ENCODE measurements at places on chromosomes 16 and 17. TPM values are rescaled to one million over a fixed set of nuclear protein-coding genes. Genes with fewer than 3 reads are reported as not detected.
A peak's percentile ranks its signal among the peaks of the same experiment; 100 is the strongest.

KREMEN2 gene
- not detected for total RNA-seq

- DNase-seq: no peak
These were observed 38.7 kb downstream of the ZFPM1 start for GRCh38 chr16:88491560-88492310.

TAT gene
- not detected for total RNA-seq

DNA sequence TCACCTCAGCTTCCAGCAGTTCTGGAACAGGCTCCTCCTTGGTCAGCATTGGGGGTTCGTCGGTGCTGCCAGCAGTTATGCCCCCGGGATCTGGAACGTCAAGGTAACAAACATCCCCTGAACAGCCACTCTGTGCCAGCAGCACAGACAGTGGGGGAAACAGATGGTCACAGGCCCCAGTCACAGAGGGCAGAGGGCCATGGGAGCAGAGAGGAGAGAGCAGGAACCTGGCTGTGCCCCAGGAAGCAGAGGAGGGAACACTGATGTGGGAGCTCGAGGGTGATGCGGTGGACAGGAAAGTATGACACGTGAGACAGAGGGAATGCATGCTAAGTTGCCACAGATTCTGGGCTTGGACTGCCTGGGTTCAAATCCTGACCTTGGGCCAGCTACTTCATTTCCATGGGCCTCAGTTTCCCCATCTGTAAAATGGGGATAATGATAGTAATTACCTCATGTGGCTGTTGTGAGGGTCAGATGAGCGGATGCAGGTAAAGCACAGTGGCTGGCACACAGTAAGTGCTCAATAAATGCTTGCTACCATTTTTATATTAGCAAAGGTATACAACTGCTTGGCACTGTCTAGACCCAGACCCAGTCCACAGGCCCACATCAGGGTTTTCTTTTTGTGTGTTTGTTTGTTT is 4.9 kb downstream of the BCL7C start:
- DNase-seq: peak; percentile 96

DNA sequence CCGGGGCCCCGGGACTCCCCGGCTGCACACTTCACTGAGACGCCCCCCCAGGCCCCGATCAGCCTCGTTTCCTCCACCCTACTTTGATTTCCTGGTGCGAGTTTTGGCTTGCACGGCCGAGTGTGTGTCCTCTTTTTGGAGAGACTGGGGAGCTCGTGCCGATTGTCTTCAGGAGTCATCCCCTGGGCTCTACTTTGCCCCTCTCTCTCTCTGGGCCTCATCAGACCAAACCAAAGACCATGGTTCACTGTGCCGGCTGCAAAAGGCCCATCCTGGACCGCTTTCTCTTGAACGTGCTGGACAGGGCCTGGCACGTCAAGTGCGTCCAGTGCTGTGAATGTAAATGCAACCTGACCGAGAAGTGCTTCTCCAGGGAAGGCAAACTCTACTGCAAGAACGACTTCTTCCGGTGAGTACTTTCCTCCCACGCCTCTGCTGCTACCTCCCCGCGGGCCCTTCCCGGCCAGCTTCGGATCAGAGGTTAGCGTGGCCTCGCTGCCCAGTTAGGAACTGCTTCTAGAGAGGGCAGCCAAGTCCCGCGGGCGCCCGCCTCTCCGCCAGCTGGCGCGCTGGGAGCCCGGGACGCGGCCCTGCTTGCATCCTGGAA is 787 bp downstream of the LHX1 start:
- DNase-seq: peak; percentile 31

PRSS22 gene
- not detected for total RNA-seq

GPRC5C gene
- 10.0 TPM for total RNA-seq

DNA sequence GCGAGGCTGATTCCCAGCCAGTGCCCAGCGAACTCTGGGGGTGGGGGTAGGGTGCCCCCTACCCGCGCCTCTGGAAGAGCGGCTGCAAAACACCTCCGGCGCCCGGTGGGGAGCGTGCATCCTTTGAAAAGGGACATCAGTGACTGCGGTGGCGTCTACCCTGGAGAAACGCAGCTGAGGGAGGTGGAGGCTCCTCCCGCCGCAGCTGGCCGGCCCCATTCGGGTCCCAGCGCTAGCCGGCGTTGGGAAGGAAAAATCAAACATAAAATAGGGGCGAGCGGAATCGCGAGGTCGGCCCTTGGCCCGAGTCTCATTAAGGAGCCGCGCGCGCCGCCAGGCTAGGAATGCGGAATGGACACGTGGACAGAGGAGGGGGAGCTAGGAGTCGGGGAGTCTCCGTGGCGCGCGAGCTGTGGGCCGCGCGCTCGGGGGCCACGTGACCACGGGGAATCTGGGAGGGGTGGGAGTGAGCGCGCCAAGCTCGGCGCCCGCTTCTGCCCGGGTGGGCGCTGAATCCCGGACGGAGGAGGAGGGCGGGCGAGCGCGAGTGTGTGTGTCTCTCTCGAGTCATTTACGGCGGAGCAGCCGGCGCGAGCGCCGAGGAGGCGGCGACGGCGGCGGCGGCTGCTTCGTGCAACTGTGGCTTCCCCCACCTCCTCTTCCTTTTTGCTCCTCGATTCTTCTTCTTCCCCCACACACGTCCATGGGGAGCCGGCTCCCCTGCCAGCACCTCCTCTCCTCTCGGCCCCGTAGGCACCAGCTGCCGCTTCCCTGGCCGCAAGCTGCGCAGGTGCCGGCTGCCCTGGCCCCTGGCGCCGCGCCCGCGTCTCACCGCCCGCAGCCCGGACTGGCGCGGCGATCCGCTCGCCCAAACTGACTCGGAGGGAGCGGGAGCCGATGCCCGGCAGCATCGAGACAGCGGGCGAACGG is at the start of gene TMEM132E:
TMEM132E (plus strand) TSS at position 566 of the 930 bp plus-strand sequence. CDS start 1,495 bp downstream, outside the sequence.
- DNase-seq: peak; percentile 26

- no peak for DNase-seq
These were observed 2.7 kb downstream of the TNFAIP1 start for GRCh38 chr17:28338056-28338768.

DNA sequence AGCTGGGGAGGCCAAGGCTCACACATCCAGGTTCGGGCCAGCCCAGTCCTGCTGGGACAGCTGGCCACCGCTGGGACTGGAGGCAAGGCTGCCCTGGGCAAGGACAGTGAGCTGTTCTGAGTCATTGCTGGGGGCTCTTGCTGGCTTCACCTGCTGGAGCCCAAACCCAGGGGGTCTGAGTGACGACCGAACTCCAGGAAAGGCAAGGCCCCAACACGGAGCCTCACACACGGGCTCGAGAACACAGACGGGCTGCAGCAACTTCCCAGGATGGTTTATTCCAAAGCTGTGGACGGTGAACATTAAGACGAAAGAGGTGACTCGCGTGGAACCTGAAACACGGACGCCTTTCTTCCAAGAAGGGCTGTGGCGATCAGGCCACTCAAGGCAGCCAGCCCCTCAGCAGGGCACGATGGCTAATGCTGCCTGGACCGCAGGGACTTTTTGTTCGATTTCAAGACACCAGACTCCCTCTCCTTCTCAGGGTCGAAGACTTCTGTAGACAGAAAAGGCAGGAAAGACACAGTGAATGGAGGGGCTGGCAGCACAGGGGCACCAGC is 21.5 kb downstream of the KDM8 start:
- DNase-seq: no peak

- DNase-seq: no peak
These were observed 3.0 kb downstream of the CBX8 start for GRCh38 chr17:79793924-79794304.

All from dermis microvascular lymphatic vessel endothelial cell (primary cell).